ENCODE measurements at places on chromosomes 2 and 18.

GRCh38 chr18:74073957-74074667 is 73.5 kb downstream of the FBXO15 start:
- no peak for DNase-seq

DNA sequence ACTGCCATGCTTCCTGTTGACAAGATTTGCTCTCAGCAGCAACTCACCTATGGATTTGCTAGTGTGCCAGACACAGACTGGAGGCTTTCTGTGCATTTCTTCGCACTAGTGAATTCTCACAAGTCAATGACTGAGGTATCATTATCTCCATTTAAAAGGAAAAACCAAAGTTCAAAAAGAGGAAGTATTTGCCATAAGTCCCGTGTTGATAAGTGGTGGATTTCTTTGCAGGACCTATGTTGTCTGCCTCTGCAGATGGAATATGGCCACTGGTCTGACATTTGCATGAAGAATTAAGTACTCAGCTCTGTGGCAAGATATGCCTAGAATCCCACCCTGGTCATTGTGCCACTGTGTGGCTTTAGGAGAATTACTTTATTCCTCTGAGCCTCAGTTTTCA is 299.6 kb downstream of the PAX3 start:
- DNase-seq, result no peak

GRCh38 chr2:167069855-167070254 is 181.6 kb downstream of the XIRP2 start:
- no peak for DNase-seq

DNA sequence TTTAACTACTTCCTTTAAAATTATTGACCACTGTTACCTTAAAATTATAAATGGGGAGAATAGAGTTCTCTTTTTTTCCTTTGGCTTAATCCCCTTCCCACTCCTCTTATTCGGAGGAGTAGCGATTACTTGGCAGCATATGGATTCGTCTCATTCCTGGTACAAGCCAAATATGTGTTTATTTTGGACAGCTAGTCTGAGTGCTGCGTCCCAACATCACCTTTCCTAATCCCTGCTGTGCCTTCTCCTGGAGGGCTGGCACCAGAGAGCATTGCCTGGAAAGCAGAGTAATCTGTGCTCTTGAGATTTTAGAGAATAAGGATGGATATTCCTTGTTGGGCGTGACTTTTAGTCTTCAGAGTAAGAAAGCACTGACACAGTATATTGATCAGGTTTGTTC is 185.6 kb downstream of the AGAP1 start:
- DNase-seq, result peak; percentile 20

GRCh38 chr2:157922815-157923214 is 46.7 kb upstream of the ACVR1 start:
- no peak for DNase-seq

GRCh38 chr2:177636672-177637071 is 244.1 kb downstream of the AGPS start:
- DNase-seq, result no peak
